ENCODE measurements at places on chromosomes 7 and 10. TPM values are rescaled to one million over a fixed set of nuclear protein-coding genes. Genes with fewer than 3 reads are reported as not detected.
A peak's percentile ranks its signal among the peaks of the same experiment; 100 is the strongest.

- DNase-seq, result no peak
- H3K4me1 ChIP-seq, result no peaks in the 10 kb centered on the region
- no peaks in the 10 kb centered on the region for H3K36me3 ChIP-seq
- no peak overlapping the region for H3K27ac ChIP-seq
- no peaks in the 10 kb centered on the region for H3K27me3 ChIP-seq
Measured at GRCh38 chr7:36448781-36449379, 59.2 kb downstream of the ANLN start.

The ZNF365 gene
- 0.93 TPM for total RNA-seq

The ASL gene
- 98.5 TPM for total RNA-seq

The PTPRN2 gene
- 1.8 TPM for total RNA-seq

GRCh38 chr10:44557596-44558191 is 172.8 kb upstream of the CXCL12 start:
- no peak for DNase-seq
- no peak overlapping the region for H3K4me3 ChIP-seq
- no peaks in the 10 kb centered on the region for H3K36me3 ChIP-seq
- no peaks in the 10 kb centered on the region for H3K27me3 ChIP-seq

- no peaks in the 10 kb centered on the region for H3K27me3 ChIP-seq
- H3K4me1 ChIP-seq, result peaks cover 16% of the 10 kb centered on the region
- no peak overlapping the region for H3K4me3 ChIP-seq
- DNase-seq, result no peak
- H3K36me3 ChIP-seq, result no peaks in the 10 kb centered on the region
Measured at GRCh38 chr10:124697837-124698544, 46.2 kb downstream of the FAM53B start.

DNA sequence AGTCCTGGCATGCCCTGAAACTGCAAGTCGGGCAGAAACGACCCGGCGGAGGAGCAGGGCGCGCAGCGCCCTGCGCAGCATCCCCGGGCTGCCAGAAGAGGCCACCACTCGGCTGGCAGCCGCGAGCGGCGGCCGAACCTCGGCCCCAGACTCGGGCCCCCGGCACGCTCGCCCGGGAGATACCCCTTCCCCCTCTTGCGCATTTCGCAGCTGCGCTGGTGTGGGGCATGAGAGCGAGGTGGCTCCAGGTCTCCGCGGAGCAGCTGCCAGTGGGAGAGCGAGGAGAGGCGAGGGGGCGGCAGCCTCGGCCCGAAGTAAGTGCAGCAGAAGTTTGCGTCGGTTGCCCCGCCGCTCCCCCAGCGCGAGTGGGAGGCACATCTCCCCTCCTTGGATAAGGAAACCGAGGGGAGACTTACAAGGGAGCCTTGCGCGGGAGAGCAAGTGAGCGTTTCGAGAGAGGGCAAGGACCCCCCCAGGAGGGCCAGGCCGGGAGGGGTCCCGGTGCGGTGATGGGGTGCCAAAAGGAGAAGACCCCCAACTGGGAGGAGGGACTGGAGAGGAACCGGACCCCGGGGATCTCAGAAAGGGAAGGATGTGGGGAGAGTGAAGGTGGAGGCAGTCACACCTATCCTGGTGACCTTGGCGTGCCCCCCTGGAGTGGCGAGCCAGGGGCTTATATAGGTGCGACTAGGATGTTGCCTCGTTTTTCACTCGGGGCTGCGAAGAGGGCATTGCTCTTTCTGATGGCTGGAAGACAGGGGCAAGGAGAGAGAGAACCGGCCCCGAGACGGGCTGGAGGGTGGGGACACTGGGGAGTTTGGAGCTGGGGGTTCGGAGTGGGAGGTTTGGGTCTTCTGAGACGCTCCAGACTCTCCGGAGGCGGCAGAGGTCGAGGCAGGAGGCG is 256.3 kb downstream of the OTUD1 start:
- DNase-seq, result peak; percentile 39
- no peaks in the 10 kb centered on the region for H3K4me1 ChIP-seq
- no peak overlapping the region for H3K27ac ChIP-seq
- H3K36me3 ChIP-seq, result no peaks in the 10 kb centered on the region
- H3K27me3 ChIP-seq, result peaks cover 72% of the 10 kb centered on the region
- peak overlapping the region; percentile 39 for H3K4me3 ChIP-seq

- peaks cover 54% of the 10 kb centered on the region for H3K27me3 ChIP-seq
- no peaks in the 10 kb centered on the region for H3K36me3 ChIP-seq
- peak overlapping the region; percentile 23 for H3K27ac ChIP-seq
- peak overlapping the region; percentile 23 for H3K4me3 ChIP-seq
- DNase-seq, result no peak
Measured at GRCh38 chr7:155805826-155806095, 6.5 kb downstream of the SHH start.

DNA sequence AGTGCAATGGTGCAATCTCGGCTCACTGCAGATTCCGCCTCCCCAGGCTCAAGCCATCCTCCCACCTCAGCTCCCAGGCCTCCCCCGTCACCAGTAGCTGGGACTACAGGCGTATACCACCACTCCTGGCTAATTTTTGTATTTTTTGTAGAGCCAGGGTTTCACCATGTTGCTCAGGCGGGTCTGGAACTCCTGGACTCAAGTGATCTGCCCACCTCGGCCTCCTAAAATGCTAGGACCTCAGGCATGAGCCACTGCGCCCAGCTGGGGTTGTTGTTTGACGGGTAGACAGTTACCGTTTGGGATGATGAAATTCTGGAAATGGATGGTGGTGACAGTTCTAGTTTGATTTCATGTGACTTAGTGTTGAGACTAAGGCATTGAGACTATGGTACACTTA is 15.3 kb downstream of the CALML3 start:
- H3K27ac ChIP-seq, result no peak overlapping the region
- H3K36me3 ChIP-seq, result no peaks in the 10 kb centered on the region
- peaks cover 21% of the 10 kb centered on the region for H3K4me1 ChIP-seq
- no peaks in the 10 kb centered on the region for H3K27me3 ChIP-seq

GRCh38 chr10:29607576-29607975 is 27.2 kb downstream of the SVIL start:
- H3K27ac ChIP-seq, result no peak overlapping the region
- H3K4me1 ChIP-seq, result no peaks in the 10 kb centered on the region
- H3K4me3 ChIP-seq, result no peak overlapping the region
- H3K27me3 ChIP-seq, result no peaks in the 10 kb centered on the region
- no peak for DNase-seq
- no peaks in the 10 kb centered on the region for H3K36me3 ChIP-seq

DNA sequence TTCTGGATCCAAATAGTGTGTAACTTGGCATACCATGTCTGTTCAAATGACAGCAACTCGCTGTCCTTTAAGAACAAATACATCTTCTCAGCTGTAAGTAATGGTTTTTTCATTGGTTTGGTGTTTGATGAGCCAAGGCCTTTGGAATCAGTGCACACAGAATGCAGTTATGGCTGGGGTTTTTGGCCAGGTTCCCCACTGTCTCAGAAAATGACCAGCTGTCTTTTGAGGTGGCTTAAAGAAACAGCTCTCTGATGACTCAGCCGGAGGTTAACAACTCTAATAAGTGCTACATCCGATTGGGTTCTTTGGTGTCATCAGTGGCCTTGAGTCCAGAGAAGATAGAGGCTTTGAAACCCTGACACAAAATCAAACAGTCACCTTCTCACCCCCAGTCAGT is 688.4 kb downstream of the REEP3 start:
- H3K27ac ChIP-seq, result no peak overlapping the region
- no peaks in the 10 kb centered on the region for H3K36me3 ChIP-seq
- H3K4me3 ChIP-seq, result no peak overlapping the region
- no peak for DNase-seq
- H3K27me3 ChIP-seq, result no peaks in the 10 kb centered on the region

GRCh38 chr10:33509231-33509831 is 174.9 kb upstream of the NRP1 start:
- H3K27ac ChIP-seq, result peak overlapping the region; percentile 63
- no peaks in the 10 kb centered on the region for H3K27me3 ChIP-seq
- peaks cover 22% of the 10 kb centered on the region for H3K4me1 ChIP-seq
- H3K4me3 ChIP-seq, result no peak overlapping the region

DNA sequence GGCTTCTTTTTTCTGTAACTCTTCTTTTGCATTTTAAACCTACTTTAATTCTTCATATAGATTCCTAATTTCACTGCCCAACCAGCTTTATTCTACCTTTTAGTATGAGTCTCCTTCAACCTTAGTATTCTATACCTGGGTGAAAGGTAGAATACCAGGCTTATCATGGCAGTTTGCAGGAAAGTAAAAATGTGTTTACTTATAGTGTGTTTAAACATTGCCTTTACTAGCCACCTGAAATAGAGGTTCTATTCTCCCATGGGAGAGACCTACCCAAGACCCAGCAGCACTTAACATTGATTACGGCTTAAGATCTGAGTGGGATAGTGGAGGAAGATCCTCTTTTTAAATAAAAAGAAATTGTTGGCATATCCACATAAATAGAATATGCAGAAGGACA is 1.6 kb upstream of the MYPN start:
- no peak for DNase-seq
- H3K27ac ChIP-seq, result no peak overlapping the region
- no peaks in the 10 kb centered on the region for H3K27me3 ChIP-seq
- peaks cover 5% of the 10 kb centered on the region for H3K4me1 ChIP-seq
- no peaks in the 10 kb centered on the region for H3K36me3 ChIP-seq

- no peak overlapping the region for H3K4me3 ChIP-seq
- no peak for DNase-seq
- H3K36me3 ChIP-seq, result no peaks in the 10 kb centered on the region
- peaks cover 4% of the 10 kb centered on the region for H3K27me3 ChIP-seq
Measured at GRCh38 chr7:30969604-30969970, 5.8 kb downstream of the GHRHR start.

- H3K27ac ChIP-seq, result no peak overlapping the region
- no peaks in the 10 kb centered on the region for H3K36me3 ChIP-seq
- H3K27me3 ChIP-seq, result no peaks in the 10 kb centered on the region
- no peaks in the 10 kb centered on the region for H3K4me1 ChIP-seq
- no peak overlapping the region for H3K4me3 ChIP-seq
- no peak for DNase-seq
Measured at GRCh38 chr7:158617737-158618128, 30.1 kb upstream of the PTPRN2 start.

GRCh38 chr7:103446049-103446520 is at the start of gene SLC26A5:
SLC26A5 (minus strand) TSS chr7:103446207; CDS start chr7:103421514, 24,693 bp downstream.
- peak within 1 kb of the TSS; percentile 10 for H3K4me3 ChIP-seq
- H3K27ac ChIP-seq, result no peak within 1 kb of the TSS
- peak; percentile 65 for DNase-seq
- H3K4me1 ChIP-seq, result peaks cover 6% of the 10 kb centered on the region
- H3K27me3 ChIP-seq, result peaks cover 54% of the 10 kb centered on the region

- H3K27ac ChIP-seq, result no peak overlapping the region
- no peak for DNase-seq
- no peak overlapping the region for H3K4me3 ChIP-seq
Measured at GRCh38 chr10:132174237-132174636, 12.5 kb upstream of the DPYSL4 start.

DNA sequence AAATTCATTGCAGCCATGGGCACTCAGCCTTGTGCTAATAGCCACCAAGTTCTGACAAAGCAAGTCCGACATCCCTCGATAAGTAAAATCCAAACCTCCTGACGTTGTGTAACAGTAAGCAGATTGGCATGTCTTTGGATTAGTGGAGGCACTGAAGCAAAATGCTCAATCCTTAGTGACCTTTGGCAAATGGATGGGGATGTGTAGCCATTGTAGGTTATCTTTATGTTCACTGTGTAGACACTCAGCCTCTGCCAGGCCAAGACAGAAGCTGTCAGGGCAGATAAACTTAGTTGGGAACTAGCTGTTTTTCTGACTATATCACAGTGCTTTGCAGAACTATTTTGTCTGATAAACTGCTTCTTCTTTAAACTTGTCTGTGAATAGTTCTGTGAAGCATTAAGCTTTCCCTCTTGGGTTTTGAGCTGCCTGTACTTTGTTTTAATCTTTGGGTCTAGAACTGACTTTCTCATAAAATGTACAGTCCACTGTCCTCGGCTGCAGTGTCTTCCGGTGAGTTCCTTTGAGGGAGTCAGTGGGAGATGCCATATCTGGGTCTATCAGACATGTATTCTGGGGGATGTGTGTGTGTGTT is 220.8 kb downstream of the LRMDA start:
- no peak for DNase-seq
- H3K36me3 ChIP-seq, result no peaks in the 10 kb centered on the region
- H3K27me3 ChIP-seq, result no peaks in the 10 kb centered on the region
- H3K27ac ChIP-seq, result no peak overlapping the region
- H3K4me3 ChIP-seq, result no peak overlapping the region

The SMURF1 gene
- total RNA-seq, result 20.2 TPM

The OPALIN gene
- total RNA-seq, result not detected

Measured in hepatocyte (in vitro differentiated cells).